Stimulated activated CD4-positive, alpha-beta T cell treated with anti-CD3 and anti-CD28 coated beads, Interleukin-1b, Interleukin-23, amount 100 ng/mL, for 24 hours (primary cell): ENCODE measurements at places on chromosomes 5 and 9.

GRCh38 chr5:48192-48591 is 43.8 kb upstream of the PLEKHG4B start:
- no peak for DNase-seq

DNA sequence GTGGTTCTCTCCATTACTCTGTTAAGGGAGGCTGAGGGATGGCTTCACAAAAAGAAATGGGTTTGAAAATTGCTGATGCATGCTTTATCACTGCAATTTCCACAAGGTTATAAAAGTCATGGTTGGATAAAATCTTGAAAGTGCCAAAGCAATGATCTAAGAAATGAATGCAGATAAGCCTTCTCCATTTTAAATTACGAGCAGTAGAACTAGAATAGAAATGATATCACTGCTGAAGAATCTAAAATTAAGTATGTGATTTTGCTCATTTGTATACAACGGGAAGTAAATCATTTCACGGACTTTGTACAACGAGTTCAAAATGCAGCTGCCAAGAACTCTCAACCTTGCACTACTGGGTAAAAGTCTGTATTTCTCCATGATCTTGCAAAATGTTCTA is 299.0 kb downstream of the PRELID2 start:
- no peak for DNase-seq

GRCh38 chr5:147901599-147902039 is 4.7 kb downstream of the C5orf46 start:
- no peak for DNase-seq

DNA sequence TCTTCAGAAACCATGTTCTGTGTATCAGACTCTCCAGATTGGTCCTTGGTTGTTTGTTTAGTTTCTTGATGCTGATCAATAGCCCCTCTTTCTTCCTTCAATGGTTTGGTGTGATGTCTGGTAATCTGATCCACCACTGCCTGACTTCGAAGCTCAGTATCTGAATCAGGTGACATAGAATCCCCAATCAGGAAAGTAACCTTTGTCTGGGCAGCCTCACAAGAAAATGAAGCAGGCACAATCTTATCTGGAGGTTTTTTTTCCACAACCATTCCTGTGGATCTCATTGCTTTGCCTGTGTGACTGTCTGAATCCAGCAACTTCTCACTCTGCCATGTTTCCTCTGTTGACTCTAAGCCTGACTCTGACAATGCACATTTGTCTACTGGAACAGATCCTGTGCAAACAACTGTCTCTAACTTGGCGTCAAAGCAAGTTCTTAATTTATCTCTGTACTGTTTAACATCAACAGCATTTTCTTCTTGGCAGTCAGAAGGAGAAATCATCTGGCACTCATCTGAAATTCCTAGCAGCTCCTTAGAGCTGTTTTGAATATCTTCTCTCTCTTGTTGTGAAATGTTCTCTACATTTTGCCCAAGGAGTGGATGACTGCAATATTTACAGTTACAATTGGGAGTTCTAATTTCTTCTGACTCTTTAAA is 37.1 kb upstream of the RAPGEF6 start:
- DNase-seq, result no peak

- no peak for DNase-seq
Observed at GRCh38 chr9:103714992-103715391, 379.1 kb upstream of the SMC2 start.

GRCh38 chr9:113299800-113300292 is 3.3 kb downstream of the RNF183 start:
- no peak for DNase-seq

GRCh38 chr9:118503236-118503635 is 799.0 kb downstream of the TLR4 start:
- no peak for DNase-seq

DNA sequence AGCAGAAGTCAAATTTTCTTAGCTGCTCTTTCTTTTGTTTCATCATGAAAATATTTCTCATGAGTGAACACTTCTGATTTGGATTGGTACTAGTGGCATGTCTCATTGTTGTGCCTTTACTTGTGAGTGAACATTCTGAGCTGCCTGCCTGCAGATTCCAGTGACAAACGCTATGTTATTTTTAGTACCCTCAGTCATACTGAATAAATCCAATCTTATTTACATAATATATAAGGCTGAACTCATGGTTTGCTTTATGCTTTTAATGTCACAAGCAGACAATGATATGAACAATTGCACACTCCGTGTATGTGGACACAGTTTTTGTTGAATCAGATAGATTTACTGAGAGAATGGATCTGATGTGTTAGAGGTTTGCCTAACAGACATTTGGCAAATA is 67.8 kb downstream of the ACTBL2 start:
- DNase-seq, result no peak

DNA sequence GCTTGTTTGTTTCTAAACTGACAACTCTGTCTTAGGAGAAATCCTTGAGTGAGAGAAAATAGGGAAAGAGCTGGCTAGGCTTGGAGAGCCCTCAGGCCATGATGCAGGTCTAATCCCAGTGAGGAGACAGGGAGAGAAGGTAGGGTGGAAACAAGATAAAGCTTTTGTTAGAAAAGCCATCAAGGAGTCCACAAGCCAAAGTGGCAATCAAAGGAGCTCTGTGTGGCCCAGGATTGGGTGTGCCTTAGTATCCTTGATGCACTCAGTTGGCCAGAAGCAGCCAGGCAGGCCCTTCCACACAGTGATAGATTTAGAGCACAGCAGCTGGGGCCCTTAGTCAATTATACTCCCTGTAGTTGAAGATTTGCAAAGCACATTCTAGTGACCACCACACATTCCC is 73.9 kb downstream of the ALDH7A1 start:
- no peak for DNase-seq

DNA sequence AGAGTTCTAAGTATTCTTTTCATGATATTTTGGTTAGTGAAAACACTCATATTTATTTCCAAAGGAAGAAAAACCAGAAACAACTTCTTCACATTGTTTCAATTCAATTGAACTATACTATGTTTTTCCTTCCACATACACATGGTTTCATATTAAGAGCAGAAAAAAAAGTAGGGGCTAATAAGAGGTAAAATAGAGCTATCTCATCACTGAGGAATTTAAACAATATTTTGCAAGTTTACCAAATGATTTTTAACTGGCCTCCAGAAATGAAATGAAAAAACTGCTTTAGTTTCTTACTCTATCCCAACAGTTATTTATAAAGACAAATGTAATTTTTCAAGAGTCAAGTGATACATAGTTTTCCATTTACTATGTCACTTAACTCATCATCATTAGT is 233.5 kb downstream of the RFX3 start:
- DNase-seq, result no peak

DNA sequence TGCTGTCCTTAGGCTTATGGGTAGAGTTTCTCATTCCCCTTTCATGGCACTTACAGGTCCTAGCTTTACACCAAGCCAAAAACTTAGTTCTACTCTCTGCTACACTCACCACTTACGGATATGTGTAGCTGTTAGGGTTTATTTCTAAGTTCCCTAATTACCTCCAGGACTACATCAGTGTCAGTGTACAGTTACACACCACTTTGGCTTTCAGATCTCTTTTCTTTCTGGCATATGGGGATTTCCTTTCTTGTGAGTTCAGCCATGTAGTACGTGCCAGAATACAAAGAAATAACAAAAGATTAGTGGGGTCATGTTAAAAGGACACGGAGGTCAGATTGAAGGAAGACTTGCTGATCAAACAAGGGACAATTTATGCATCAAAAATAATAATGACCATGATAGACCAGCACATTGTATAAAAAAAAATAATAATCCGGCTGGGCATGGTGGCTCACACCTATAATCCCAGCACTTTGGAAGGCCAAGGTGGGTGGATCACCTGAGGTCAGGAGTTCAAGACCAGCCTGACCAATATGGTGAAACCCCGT is 41.8 kb downstream of the LYRM7 start:
- no peak for DNase-seq

DNA sequence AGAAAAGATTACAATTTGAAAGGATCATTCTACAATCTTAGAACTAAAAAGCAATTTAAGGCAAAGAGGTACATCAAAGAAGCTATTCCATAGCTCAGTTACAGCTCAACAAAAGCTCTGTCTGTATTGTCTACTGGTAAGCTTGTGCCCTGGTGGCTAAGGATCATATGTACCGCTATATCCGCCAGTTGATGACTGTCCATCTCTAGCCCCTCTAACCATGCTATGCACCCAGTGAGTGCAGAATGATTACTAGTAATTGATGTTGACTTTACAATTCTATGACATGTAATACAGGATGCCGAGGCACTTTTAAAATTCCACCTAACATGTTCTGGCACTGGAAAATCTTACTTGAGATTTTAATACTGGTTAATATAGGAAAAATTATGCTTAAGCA is 13.1 kb downstream of the LOX start:
- DNase-seq, result no peak

GRCh38 chr5:145797336-145797735 is 37.8 kb downstream of the PRELID2 start:
- no peak for DNase-seq

DNA sequence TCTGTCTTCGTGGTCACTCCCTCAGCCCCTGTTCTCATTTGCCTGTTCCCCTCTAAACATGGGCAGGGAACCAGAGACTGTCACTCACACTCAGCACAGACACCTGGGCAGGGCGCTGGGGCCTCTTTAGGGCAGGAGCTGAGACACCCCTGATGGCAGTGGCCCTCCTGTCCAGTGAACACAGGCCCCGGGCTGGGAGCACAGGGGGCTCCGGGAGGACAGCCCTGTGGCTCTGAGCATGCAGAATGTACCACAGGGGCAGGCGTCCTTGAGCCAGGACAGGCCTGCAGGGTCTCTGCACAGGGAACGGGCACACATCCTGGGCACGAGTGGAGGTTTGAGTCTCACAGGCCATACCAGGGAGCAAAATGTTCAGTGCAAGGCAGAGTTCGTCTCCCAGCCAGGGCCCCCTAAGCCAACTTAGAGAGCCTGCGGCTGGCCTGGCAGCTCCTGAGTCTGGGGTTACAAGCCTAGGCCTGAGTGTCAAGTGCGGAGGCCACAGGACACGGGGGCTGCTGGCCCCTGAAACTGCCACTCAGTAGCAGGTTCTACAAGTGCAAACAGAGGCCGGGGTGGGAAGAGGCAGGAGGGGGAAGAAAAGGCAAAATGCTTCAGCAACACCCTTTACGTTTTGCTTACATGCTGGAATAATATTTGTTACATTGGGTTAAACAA is 55.9 kb upstream of the NKD2 start:
- no peak for DNase-seq

GRCh38 chr5:155839251-155840037 is 487.5 kb upstream of the SGCD start:
- no peak for DNase-seq

DNA sequence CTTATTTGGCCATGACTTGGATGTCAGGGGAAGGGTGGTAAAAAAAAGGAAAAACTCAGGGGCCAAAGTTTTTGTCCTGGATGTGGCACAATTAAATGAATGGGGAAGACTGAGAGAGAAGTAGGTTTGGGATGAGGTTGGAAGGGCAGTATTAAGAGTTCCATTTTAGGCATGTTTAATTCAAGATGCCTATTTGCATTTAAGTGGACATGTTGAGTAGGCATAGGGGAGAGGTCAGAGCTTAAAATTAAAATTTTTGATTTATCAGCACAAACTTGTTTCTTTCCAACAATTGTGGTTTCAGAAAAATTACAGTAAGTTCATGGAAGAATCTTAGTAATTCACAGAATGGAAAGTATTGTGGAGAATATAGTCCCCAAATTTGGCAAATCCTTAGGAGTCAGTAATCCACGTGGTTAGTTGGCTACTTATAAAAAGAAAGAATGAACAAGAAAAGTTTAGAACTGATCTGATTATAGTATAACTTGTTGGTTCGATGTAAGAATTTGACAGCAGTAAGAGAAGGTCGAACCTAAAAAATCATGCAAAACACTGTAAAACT is 265.9 kb downstream of the SAXO1 start:
- DNase-seq, result no peak

DNA sequence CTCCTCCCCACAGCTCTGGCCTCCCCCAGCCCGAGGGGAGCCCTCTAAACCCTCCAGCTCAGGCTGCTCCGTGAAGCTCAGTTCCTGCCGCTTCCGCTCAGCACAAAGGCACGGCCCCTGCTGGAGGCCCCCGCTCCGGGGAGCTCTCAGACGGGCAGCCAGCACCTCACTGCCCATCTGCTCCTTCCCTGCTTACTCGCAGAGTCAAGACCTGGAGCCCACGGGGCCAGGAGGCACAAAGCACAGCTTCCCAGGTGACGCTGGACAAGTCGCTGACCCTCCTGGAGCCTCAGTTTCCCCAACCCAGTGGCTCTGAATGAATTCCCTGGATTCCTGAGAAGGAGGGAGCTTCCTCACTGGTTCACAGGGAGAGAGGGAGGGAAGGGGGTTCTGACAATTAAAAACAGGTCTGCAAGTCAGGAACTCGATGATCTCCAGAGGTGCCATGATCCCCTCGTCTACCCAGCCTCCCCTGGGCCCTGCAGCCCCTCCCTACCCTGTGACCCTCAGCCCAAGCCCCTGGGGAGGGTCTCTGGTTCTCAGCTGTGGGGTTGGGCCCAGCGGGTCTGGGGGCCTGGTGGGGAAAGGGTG is 36.2 kb downstream of the VAV2 start:
- DNase-seq, result no peak

GRCh38 chr9:118222375-118222774 is 518.2 kb downstream of the TLR4 start:
- no peak for DNase-seq

DNA sequence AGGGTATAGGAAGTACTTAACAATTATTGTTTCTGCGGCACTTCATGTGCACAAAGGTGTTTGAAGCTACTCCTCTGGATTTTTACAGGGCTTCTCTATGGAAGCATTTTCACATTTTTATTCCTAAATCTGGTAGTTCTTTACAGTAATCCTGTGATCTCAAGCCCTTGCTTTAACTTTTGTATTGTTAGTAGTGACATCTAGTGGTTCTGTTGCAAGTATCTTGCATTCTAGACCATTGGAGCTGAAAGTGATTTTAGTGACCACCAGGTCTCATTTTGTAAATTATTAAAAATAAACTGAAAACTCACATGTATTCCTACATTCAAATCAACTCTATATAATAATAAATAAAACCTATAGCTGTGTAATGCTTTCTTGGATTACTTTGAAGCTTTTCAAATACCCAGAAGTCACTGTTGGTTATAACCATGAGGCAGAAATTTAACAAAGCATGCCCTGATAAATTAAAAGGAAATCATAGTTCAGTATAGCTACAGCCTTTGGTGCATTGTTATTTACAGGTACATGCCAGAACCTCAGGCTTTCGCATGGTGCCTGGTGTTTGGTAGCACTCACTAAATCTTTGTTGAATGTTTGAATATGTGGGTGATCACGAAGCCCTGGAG is 18.9 kb downstream of the RPS23 start:
- DNase-seq, result no peak
